ENCODE measurements at places on chromosomes 6 and 20.
A peak's percentile ranks its signal among the peaks of the same experiment; 100 is the strongest.

DNA sequence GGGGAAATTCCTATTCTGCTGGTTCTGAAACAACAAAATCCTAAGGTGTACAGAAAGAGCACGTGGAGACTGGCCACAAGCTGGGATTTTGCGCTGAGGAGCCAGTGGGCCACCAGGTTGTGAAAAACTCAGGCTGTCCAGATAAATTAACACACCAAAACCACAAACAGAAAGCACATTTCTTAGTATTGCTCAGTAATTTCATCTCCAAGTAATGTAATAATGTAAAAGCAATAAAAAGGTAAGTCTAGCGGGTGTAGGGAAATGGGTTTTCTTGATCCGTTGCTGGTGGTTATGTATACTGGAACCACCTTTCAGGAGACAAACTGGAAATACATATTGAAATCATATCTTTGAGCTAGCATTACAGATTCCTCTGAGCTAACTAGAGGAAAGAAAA lies 195.6 kb upstream of the CNR1 start:
- DNase-seq: no peak

DNA sequence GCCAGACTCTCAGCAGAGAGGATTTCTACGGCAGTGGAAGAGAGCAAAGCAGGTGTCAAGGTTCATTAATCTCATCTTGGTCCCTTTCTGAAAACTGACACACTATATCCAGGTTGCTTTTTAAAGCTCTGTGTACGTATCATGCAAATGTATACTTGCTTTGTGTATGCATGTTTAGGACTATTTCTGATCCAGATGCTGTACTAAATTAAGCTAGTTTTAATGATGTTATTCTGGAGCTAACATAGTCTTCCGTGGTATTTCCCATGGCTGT lies 59.2 kb upstream of the SNX9 start:
- no peak for DNase-seq

GRCh38 chr20:21237956-21238799 lies 65.0 kb upstream of the XRN2 start:
- no peak for DNase-seq

DNA sequence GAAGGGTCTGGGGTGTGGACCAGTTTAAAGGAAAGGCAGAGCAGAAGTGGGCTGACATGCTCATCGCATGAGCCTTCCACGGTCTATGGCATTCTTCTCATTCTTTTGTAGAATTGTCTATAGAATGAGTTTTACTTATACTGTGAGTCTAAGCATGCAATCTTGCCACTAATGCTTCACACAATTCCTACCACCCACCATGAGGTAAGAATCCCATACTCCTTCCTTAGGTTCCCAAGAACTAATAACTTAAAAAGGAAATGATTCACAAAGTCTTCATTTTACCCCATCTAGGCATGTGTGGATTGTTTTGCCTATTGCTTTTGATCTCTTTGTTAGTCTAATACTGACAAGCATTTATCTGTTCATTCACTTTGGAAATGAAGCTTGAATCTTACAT lies 195.2 kb downstream of the LY86 start:
- DNase-seq: peak; percentile 53

GRCh38 chr6:144053601-144054000 lies 41.8 kb downstream of the SF3B5 start:
- no peak for DNase-seq

DNA sequence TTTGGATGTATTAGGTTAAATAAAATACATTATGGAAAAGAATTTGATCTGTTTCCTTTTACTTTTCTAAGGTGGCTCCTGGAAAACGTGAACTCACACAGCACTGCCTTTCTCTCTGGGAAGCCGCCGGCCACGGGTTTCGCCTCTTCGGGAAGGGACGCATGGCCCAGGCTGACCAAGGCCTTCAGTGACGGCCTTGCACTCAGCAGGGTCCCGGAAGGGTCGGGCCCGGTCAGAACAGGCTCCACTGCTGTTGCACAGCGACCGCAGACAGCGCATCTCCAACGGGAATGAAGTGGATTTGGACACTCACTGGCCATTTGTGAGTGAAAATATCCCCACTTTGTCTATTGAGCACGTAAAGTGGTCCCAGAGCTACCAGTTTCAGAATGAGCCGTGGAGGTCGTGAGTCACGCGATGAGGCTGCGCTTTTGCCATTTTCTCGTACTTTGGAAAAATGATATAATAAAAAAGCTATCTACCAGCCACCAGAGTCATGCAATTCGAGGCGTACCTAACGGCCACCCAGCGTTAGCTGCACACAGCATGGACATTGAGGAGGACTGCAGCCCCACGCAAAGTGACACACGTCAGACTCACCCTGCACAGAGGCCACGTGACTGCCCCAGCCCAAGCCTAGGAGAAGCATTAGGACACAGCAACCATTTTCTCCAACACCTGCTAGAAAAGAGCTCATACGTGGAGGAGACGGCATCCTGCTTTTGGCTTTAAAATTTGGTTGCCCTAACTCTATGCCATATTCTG lies 244.3 kb downstream of the TTLL2 start:
- no peak for DNase-seq

GRCh38 chr6:112223070-112223861 lies 31.1 kb downstream of the LAMA4 start:
- peak; percentile 98 for DNase-seq

GRCh38 chr20:14189794-14190402 lies 147.5 kb downstream of the FLRT3 start:
- peak; percentile 41 for DNase-seq

DNA sequence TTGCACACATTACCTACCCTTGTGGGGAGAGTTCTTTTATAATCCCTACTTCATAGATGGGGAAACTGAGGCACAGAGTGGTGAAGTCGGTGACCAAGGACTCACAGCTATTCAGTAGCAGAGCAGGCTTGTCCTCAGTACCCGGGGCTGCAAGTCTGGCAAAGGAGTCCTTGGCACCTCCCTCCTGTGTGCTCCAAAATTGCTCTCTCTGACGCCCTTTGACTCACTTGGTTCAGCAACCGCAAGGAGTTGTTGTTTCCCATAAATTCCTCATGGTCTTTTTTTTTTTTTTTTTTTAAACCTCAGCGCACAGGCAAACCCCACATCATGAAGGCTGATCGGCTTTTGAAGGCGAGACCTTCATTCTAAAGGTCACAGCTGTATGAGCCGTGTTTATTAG lies 143.2 kb downstream of the CEBPB start:
- peak; percentile 75 for DNase-seq

- DNase-seq: peak; percentile 18
These were observed 859.8 kb downstream of the MAFB start for GRCh38 chr20:39829256-39829655.

DNA sequence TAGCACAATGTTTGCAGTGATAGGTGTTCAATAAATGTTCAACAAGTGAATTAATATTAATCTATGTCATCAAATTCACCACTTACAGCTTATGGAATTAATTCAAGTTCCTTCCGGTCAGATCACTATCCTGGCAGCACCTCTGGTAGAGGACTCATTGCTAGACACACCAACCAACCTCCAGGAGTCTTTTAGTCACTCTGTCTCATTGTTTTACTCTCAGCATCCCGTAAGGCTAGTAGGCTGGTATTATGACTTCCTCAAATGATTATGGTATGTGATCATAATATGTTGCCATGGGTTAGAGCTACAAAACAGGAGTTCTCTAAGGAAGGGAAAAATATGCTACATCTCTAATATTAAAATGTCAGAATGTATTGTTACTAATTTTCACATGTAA lies 21.7 kb upstream of the MMS22L start:
- DNase-seq: no peak

DNA sequence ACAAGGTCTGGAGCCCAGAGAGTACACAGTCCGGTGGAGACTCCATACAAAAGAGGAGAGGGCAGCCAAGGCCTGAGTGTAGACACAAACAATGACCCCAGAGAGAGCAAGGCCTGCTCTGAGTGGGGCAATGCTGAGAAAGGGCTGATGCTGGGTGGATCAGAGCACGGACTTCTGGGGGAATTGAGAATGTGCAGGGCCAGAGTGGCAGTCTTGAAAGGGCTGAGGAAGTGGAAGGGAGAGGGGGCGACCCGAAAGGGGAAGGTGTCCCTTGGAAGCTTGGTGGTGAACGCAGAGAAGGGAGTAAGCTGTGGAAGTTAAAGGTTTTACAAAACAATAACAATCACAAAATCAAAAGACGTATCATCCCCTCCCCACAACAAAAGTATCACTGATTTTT lies 12.0 kb upstream of the GRM4 start:
- DNase-seq: no peak

DNA sequence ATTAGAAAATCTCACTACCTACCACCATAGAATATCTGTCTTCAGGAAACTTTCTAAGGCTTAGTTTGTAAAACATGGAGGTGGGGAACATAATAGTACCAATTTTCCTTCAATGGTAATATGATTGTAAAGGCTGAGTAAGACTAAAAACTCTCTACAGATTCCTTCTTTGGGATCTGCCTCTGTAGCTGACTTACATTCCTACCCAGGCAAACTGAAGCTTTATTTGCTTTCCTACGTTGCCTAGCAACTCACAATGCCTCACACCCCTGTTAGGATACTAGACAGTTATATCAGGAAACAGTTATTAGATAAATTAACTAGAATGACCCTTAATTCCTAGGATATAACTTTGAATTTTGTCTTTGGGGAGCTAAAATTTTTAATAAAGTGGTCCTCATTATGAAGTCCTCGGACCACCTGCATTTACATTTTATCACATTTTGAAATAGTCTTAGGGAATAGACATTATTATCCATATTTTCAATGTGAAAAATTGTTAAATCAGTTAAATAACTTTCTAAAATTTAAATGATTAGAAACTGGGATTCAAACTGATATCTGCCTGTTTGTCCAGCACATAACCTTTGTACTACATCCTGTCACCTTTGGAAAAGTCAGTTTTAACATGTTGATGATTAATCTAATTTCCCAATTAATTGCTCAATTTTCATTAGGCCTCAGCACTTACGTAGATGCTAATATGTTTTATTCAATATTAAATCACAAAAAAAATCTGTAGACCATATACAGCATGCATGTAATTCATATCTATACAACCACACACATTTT lies 591.4 kb downstream of the RNF144B start:
- DNase-seq: no peak

DNA sequence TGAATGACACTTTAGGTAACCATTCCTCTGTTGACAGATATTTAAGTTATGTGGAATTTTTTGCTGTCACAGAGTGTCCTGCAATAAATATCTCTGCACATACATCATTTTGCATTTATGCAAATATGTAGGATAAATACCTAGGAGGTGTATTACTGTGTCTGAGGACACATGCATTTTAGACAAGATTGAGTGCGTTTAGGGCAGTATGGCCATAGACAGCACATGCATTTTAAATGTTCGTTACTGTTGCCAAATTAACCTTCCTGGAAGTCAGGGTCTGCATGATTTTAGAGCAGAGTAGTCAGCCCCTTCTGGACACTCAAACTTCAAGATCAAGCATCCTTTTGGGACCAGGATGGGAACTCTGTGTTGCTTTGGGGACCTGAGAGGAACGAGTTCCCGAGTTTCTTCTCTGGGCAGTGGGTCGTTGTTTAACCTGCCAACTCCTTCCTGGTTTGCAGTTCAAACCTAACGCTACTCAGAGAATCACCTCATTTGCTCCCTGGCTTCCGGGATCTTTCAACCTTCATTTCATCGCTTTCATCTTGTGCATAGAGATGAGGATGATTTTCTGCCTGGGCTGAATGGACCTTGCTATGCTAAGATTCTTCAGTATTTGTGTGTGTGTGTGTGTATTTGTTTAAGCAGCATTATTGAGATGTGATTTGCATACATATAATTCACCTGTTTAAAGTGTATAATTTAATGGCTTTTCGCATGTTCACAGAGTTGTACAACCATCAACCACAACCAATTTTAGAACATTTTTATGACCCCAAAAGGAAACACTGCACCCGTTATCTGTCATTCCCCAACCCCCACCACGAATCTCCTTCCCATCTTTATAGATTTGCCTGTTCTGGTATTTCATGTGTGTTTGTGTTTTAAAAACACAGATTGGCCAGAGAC lies 9.8 kb downstream of the BCAS4 start:
- DNase-seq: no peak

DNA sequence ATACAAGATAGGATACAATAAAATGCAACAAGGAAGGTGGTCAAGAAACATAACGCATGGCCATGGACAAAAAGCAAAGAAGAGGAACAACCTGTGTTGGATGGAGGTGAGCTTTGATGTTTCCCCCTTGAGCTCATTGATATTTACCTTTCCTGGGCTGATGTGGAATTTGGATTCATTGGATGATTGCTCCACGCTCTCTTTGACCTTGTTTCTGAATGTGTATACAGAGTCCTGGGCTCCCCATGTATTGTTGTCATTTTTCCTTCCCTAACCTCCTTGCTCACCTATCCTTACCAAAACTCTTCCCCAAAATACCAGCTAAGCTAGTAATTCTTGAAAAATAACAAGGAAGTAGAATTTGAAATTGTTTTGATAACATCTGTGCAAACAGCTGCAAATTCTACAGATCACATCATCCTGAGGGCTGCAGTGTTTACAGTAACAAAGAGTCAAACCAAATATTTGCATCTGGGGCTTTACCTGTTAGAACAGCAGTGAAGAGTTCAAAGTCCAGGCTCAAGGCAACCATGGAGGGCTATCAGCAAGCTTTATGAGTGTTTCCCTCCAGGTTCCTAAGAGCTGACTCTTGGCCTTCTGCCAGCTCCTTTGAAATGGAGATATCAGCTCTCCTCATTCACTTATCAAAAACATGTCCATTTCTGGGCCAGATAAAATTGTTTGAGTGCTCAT lies 214.3 kb upstream of the MARCKS start:
- DNase-seq: no peak

- no peak for DNase-seq
These were observed 262.1 kb downstream of the LRFN2 start for GRCh38 chr6:40325041-40325440.

GRCh38 chr6:15512126-15512525 lies 150.7 kb downstream of the DTNBP1 start:
- DNase-seq: no peak

- peak; percentile 33 for DNase-seq
These were observed 14.0 kb downstream of the DEFB110 start for GRCh38 chr6:50007819-50008218.
